Progenitor cell of endocrine pancreas (in vitro differentiated cells): ENCODE measurements at places on chromosomes 5 and 9.

DNA sequence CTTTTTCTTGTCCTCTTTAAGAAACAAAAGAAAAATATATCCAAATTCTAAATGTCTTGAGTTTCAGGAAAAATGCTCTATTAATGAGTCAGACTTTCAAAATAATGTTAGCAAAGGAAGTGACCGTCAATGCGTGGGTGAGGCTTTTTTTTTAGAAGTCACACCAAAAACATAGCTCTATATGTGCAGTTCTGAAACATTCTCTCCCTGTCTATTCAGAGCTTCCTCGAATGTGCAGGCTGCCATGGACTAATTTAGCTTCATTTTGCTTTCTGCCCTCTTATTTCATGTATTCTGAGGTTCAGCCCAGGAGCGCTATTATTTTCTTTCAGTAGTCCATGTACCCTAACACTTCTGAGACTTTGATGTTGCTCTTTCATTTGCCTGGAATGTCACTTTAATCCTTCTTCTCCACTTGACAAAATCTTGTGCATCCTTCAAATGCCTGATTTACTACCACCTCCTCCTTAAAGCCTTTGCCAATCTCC is 72.5 kb upstream of the RASA1 start:
- H3K27ac ChIP-seq, result no peak overlapping the region
- no peak overlapping the region for H3K4me3 ChIP-seq
- no peak for DNase-seq
- no peaks in the 10 kb centered on the region for H3K27me3 ChIP-seq
- H3K4me1 ChIP-seq, result no peaks in the 10 kb centered on the region

GRCh38 chr9:116323012-116323411 is 169.4 kb downstream of the PAPPA start:
- H3K27me3 ChIP-seq, result peaks cover 17% of the 10 kb centered on the region
- no peak for DNase-seq
- peaks cover 17% of the 10 kb centered on the region for H3K4me1 ChIP-seq
- no peak overlapping the region for H3K4me3 ChIP-seq

GRCh38 chr9:19184144-19184917 is 46.2 kb upstream of the DENND4C start:
- peaks cover 2% of the 10 kb centered on the region for H3K36me3 ChIP-seq
- H3K4me3 ChIP-seq, result no peak overlapping the region
- peaks cover 7% of the 10 kb centered on the region for H3K4me1 ChIP-seq
- no peak for DNase-seq

DNA sequence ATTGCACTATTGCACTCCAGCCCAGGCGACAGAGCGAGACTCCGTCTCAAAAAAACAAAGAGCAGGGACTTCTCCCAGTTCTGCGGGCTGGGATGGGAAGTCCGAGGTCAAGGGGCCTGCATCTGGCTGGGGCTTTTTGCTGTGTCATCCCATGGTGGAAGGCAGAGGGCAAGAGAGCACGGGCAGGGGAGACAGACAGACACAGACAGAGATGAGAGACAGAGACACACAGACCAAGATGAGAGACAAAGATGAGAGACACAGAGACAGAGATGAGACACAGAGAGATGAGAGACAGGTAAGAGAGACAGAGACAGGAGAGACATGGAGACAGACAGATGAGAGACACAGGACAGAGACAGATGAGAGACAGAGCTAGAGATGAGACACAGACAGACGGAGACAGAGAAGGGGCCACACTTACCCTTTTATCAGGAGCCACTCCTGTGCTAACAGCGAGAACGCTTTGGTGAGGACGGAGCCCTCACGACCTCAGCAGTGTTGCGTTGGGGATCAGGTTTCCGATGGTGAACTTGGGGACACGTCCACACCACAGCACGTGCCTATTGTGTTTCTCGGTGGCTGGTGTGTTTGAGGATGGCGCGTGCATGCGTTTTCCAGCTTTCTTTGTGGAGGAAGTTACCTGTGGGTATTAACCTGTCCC is 8.9 kb upstream of the TOR4A start:
- no peaks in the 10 kb centered on the region for H3K4me1 ChIP-seq
- no peak for DNase-seq
- H3K36me3 ChIP-seq, result peaks cover 18% of the 10 kb centered on the region
- H3K27me3 ChIP-seq, result no peaks in the 10 kb centered on the region
- no peak overlapping the region for H3K27ac ChIP-seq
- no peak overlapping the region for H3K4me3 ChIP-seq

DNA sequence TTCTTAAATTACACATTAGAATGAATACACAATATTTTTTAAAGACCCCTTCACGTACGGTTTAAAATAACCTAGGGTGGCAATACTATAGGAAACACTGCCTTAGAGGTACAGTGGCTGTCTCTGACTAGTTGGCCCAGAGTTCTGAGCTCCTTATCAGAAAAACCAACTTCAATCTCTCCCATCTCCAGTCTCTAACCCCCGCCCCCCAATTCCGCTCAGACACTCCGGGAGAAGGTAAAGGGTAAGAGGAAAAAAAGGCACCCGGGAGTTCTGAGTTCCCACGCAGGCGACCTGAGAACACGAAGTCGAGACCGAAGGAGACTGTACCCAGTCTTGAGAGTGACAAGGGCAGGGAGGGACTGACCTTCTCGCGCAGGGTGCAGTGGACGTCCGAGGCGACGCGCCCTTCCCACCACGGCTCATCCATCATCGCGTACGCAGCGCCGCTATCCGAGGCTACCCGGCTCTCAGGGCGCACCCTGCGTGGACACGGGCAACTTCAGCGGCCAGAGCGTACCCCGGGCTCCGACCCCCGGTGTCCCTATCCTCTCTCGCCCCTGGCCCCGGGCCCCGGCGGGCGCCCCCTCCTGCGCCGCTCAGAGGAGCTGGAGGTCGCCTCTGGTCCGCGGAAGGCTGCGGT is 752 bp downstream of the CCNJL start:
- peak overlapping the region; percentile 92 for H3K27ac ChIP-seq
- no peaks in the 10 kb centered on the region for H3K27me3 ChIP-seq
- peak; percentile 15 for DNase-seq
- H3K4me3 ChIP-seq, result peak overlapping the region; percentile 92
- peaks cover 5% of the 10 kb centered on the region for H3K36me3 ChIP-seq
- peaks cover 32% of the 10 kb centered on the region for H3K4me1 ChIP-seq
